ENCODE measurements at places on chromosomes 12 and 14.

DNA sequence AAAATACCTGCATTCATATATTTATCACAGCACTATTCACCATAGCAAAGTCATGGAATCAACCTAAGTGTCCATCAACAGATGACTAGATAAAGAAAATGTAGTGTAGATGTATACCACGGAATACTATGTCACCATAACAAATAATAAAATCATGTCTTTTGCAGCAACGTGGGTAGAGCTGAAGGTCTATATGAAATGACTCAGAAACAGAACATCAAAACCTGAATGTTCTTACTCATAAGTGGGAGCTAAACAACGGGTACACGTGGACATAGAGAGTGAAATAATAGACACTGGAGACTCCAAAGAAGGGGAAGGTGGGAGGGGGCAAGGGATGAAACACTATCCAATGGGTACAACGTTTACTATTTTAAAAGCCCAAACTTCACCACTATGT is 37.9 kb downstream of the SLC38A1 start:
- no peak for DNase-seq

DNA sequence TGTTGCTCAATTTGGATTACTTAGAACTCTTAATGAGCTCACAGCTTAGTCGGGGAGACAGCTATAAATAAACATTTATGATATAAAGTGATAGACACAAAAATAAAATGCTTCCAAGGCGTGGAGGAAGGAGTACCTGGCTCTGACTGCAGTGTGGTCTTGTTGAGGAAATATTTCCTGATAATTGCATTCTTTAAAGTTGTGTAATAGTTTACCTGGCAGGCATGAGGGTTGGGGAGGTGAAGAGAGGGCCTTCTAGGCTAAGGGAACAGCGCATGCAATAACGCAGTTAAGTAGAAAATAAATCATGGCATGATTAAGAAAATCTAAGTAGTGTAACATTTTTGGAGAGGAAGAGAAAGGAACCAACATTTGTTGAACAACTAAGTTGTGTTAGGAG is 260.5 kb upstream of the ATP2B1 start:
- peak; percentile 82 for DNase-seq

DNA sequence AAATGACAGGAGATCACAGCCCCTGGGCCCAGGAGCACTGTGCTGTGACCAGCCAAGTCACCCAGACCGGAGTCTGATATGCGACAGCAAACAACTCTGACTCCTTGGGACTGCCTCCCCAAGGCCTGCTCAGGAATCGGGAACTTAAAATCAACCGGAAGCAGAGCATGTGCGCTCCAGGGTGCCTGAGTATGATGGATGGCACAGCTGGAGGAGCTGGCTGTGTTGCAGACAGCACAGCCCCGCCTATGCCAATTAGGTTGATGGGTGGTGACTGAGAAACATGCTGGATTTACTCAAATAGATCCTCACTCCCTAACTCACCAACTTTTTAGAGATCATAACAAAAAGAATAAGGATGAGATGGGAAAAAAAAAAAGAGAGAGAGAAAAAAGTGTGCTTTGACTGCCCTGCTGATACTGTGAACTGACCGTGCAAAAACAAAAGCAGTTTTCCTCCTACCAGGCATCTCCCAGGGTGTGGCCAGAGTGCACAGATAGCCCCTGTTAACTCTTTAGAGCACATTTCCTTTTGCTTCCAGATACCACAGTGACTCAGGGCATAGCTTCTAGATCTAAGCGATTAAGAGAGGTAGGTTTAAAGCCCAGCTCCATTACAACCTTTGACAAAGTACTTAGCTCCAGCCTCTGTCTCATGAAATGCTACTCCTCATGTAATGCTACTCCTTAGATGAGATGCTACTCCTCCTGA is 27.4 kb upstream of the STON2 start:
- peak; percentile 43 for DNase-seq

DNA sequence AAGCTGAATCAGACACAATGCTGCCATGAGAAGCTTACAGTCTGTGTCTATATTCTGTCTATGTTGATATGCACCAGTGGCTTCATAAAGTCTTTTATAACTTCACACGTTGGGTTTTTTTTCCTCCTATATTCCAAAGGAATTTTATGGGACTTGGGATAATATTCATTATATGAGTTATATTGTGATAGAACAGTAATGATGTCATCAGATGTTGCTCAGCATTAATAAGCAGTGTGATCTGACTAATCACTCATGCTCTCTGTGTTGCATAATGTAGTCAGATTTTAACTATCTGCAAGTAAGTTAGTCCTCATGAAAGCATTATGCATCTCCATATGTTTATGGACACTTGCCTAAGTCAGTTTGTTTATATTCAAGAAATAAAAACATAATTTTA is 159.6 kb downstream of the PLCZ1 start:
- peak; percentile 58 for DNase-seq

DNA sequence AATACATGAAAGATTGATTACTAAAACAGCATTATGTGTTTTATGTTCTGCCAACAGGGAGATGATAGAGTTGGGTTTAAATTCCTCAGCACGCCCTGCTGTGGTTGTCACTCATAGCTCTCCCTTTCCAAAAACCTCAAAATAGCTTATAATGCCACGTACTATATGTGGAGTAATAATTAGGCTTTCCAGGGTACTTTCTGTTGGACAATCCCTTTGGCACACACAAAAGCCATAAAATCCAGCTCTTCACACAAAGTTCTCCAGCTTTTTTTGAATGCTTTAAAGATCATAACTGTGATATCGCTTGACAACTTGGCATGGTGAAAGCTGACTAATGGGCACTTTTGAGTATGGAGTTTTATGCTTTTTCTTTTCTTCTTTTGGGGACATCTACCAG is 145.3 kb upstream of the DCN start:
- no peak for DNase-seq

DNA sequence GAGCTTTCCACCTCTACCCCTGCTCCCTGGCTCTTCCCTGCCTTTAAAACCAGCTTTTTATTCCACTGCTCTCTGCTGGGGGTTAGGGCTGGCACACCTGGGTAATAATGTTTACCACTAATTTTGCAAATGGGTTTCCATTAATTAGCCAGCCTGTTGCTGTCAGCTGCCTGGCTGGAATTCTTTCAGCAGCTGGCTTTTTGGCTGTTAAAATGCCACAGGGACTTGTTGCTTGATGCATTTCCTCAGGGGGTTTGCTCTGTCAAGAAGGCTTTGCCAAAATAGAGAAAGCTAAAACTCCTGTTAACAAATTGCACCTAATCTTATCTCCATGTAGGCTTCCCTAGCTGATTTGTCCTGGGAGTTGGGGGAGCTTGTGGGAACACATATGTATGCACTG is 51.8 kb upstream of the PSMC1 start:
- no peak for DNase-seq

DNA sequence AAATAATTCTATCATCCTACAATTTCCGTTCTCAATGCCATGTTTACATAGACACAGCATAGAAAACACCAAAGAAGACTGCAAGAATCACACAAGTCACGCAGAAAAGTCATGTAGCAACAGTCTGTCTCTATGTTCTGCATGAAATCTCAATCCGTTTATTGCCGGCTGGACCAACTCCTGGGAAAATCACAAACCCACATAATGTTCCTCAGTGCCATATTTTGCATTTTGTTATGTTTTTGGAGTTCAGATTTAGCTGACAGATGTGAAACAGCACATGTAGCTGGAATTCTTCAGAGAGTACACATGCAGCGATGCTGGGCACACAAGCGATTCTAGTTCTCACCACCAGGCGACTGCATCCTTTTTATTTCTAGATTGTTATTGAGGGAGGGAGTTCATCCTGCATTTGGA is 193.1 kb downstream of the APAF1 start:
- DNase-seq, result no peak

DNA sequence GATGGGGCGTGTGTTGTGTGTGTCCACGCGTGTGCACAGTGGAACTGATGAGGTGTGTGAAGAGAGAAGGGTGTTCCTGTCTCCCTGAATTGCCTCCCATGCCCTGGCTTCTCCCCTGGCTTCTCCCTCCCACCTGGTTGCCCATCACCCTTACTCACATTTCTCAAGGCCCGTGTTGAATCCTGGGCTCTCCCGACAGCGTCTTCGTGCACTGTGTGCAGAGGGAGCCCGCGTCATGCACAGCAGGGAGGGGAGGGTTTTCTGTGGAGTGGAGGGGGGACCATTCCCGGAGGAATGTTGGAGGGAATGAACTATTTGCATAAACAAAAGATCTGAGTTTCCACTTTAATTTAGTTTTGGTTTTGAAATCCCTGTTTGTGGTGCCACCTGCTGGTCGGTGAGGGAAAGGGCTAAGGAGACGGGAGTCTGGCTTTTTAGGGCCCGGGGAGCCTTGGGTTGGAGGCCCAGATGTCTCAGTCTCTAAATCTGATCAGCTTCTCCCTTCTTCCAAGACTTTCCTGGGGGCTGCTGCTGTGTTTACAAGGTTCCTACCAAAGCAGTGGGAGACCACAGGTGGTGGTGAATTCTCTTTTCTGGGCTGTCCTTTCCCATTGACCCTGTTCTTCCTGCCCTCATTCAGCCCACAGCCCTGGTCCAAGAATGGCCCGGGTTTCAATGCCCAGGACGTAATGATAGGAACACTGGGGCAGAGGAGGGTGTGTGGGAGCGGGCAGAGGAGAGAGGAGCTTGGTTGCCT is at the start of gene C1R:
TSS of gene C1R (minus strand) at position 217 of the 757 bp plus-strand sequence. CDS start at position 160, 57 bp downstream.
- DNase-seq, result peak; percentile 70

DNA sequence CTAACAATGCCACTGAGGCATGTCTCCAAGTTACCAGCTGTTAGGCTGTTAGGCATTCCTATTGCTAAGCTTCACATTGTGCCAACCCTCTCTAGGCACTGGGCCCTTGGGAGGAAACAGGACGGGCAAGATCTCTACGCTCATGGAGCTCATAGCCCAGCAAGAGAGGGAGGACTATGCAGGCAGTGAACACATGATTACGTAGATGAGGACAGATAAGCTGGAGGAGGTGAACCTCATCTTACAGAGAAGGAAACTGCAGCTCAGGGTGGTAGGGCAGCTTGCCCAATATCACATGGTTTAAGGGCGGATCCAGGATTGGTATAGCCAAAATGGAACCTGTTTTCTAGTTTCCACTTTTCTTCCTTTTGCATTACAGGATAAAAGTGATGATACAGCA is 7.8 kb downstream of the UBE3B start:
- no peak for DNase-seq

DNA sequence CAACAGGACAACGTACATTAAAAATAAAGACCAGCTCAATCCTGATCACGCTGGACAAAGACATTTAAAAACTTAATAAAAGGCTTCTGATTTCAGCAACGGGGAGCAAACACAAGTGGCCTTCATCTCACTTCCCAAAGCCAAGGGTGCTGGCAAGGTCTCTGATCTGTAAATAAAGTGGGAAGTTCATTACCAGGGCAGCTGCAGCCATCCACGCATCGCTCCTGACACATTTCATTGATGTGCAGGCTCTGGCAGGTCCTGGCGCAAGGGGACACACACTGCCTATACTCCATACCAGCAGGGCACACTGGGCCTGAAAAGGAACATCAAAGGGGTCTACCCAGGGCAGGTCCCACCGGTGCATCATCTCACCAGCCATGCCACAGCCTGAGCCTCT is 51.0 kb downstream of the VWF start:
- DNase-seq, result no peak

- DNase-seq, result no peak
These were observed 21.9 kb upstream of the CLMN start for GRCh38 chr14:95341564-95341963.

DNA sequence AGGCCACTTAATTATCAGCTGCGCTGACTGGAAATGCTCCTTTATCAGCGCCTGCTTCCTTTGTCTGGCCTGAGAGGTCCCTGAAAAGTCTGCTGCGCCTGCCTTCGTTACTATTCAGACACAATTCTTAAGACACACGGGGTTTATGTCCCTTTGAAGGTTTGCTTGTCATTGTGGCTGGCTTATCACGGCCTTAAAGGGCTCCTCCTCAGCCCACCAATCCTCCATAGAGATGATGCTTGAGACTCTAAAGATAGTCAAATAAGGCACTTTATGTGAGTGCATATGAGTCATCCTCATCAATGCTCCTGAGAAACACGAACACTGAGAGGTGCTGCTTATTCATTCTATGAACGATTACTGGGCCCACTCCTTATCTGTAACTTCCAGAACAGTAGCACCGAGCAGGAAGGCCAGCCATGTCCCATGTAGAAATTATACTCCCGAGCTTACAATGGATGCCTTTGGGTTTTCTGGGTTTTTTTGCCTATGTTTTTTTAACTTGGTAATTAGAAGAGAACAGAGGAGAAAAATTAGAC is 1268.2 kb upstream of the TMEM132C start:
- no peak for DNase-seq

- DNase-seq, result no peak
These were observed 127.1 kb downstream of the PRICKLE1 start for GRCh38 chr12:42462486-42462885.

DNA sequence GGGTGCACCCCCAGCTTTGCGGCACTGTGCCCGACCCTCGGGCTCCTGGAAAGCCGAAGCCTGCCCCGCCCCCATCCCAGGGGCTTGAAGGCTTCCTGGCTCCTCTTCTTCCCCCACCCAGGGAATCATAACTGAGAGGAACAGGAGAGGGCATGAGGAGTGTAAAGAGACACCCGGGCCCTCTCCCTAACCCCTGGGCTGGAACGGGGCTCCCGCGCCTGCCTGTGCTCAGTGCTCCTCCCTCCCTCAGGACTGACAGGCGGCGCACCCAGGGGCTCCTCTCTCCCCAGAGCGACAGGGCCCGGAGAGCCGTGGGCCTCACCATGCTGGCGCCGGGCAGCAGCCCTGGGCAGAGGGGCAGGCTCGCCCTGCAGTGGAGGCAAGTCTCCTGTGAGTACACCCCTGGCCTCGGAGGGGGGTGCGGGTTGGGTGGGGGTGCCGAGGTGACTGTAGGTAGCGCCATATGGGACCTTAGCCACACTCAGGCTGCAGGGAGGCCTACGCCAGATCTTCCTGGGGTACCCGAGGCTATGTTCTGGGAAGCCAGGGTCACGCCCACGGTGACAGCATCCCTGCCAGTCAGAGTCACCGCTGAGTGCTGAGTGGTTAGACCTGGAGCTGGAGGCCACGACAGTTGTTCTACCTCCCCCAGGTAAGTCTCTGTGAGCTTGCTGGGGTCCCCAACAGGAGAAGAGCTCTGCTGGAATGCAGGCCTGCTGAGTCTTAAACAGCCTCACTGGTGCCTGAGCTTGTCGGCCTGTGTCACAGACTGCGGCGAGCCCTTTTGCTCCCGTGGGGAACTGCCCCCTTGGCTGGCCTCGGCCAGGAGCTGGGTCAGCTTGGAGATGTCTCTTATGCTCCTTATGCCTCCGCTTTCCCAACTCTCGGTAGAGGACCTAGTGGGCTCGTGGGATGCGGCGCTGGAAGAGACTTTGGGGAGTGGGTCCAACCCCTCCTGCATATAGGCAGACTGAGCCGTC is 7.8 kb downstream of the LRTM2 start:
- no peak for DNase-seq

DNA sequence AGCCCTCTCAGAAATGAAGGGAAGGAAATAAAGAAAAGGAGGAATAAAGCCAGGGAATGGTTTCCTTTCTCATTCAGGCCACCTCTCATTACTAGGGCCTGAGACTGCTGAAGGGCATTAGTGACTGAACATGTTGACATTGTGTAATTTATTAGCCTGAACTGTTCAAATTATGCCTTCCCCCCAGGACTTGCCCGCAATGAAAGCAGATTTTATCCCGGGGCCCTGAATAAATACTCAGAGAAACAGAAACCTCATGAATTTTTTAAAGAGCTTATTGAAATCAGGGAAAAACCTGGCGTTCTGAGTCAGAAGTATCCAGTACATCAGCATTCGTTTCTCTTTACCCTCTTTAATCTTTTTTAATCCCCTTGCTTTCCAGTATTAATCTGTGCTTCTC is 35.9 kb upstream of the WSCD2 start:
- no peak for DNase-seq

GRCh38 chr14:65268594-65268993 is 143.9 kb upstream of the FUT8 start:
- DNase-seq, result no peak

- DNase-seq, result no peak
These were observed 224.2 kb downstream of the KCNC2 start for GRCh38 chr12:74985293-74985985.

Measured in NCI-H226 (cell line).